ELF-1 (cell line): ENCODE measurements at places on chromosomes 1 and 21.

DNA sequence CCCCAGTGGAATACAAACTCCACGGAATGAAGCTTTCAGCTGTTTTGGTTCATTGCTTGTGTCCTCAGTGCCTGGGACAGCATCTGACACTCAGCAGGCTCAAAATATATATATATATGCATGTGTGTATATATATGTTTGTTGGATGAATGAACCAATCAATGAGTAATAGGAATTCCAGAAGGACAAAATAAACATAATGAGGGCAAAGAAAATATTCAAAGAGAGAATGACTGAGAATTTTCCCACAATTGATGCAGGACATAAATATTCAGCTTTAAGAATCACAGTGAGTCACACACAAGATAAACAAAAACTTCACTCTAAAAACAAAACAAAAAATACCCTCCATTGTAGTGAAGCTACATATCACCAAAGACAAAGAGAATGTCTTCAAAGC is 64.0 kb downstream of the CHD5 start:
- DNase-seq, result no peak

DNA sequence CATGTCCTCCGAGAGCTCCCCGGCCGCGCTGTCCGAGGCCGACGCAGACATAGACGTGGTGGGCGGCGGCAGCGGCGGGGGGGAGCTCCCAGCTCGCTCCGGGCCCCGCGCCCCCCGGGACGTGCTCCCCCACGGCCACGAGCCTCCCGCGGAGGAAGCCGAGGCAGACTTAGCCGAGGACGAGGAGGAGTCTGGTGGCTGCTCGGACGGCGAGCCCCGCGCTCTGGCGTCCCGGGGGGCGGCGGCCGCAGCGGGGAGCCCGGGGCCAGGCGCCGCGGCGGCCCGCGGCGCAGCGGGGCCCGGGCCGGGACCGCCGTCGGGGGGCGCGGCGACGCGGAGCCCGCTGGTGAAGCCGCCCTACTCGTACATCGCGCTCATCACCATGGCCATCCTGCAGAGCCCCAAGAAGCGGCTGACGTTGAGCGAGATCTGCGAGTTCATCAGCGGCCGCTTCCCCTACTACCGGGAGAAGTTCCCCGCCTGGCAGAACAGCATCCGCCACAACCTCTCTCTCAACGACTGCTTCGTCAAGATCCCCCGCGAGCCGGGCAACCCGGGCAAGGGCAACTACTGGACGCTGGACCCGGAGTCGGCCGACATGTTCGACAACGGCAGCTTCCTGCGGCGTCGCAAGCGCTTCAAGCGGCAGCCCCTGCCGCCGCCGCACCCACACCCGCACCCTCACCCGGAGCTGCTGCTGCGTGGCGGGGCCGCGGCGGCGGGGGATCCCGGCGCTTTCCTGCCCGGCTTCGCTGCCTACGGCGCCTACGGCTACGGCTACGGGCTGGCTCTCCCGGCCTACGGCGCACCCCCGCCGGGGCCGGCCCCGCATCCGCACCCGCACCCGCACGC is 547 bp downstream of the FOXD2 start:
- no peak for DNase-seq

- no peak for DNase-seq
Observed at GRCh38 chr1:172914501-172915144, 136.1 kb downstream of the TNFSF18 start.

GRCh38 chr1:156592910-156593660 is 1.5 kb downstream of the NAXE start:
- DNase-seq, result no peak

GRCh38 chr1:70628973-70629372 is 217.9 kb downstream of the CTH start:
- no peak for DNase-seq

GRCh38 chr1:46166521-46167462 is 8.1 kb upstream of the TSPAN1 start:
- DNase-seq, result no peak

DNA sequence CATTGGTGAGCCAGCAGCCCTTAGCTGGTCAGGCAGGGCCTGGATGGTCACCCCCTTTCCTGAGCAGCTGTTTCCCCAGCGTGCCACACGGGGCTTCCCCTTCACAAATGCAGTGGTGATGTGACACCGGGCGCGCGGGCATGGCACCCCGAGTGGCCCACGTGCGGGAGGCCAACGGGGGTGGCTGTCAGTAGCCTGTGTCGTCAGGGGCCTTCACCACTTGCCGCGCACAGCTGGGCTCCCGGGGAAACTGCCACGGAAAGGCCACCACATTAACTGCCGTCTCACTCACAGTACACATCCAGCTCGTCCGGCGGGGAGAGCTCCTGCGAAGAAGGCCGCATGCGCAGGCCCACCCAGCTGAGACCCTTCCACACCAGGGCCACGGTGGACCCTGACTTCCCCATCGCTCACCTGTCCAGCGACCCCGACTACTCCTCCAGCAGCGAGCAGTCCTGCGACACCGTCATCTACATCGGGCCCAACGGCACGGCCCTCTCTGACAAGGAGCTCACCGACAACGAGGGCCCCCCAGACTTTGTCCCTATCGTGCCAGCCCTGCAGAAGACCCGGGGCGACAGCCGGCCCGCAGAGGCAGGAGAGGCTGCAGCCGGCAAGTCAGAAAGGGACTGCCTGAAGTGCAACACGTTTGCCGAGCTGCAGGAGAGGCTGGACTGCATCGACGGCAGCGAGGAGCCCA is 530.5 kb downstream of the KIF26B start:
- no peak for DNase-seq
